ENCODE measurements at places on chromosomes 16 and 17. TPM values are rescaled to one million over a fixed set of nuclear protein-coding genes. Genes with fewer than 3 reads are reported as not detected.

- no peak for DNase-seq
These were observed 3.4 kb downstream of the BHLHA9 start for GRCh38 chr17:1273492-1274244.

DNA sequence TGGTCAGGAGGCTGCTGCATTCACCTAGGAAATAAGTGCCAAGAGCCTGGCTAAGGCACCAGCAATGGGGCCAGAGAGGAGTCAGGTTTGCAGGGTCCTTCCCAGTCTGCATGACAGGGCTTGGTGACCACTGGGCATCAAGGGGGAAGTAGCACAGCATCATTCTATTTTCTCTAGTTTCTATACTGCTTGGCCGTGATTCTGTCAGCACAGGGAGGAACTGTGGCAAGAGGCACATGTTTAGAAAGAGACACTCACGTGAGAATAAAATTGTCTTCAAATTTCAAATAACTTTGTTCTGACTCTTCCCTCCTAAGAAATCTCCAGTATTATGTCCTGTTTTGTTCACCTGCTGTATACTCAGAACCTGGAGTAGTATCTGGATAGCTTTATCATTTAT lies 37.8 kb downstream of the ERN1 start:
- DNase-seq: no peak

DNA sequence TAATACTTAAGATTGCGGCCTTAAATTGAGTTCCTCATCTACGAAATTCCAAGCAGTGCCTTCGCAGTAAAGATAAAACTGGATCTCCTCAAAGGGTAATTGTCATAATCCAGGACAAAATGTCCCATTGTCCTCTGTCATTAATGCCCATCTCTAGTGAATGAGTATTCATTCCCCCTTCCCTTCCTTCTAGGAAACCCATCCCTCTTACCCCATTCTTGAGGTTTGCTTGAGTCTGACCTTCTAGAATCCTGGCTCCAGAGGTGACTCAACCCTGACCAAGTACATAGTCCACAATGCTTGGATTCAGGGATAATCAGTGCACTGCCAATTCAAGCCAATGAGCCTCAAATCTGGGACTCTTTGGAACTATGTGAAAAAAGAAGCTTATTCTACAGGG lies 47.0 kb upstream of the MAF start:
- DNase-seq: no peak

- no peak for DNase-seq
These were observed 65.7 kb downstream of the BANP start for GRCh38 chr16:88016964-88017363.

Gene SCNN1B
- total RNA-seq: not detected
